Inflammatory macrophage (primary cell): ENCODE measurements at places on chromosomes 3 and 15.

GRCh38 chr3:139732729-139733128 is 55.0 kb upstream of the NMNAT3 start:
- no peak for DNase-seq

DNA sequence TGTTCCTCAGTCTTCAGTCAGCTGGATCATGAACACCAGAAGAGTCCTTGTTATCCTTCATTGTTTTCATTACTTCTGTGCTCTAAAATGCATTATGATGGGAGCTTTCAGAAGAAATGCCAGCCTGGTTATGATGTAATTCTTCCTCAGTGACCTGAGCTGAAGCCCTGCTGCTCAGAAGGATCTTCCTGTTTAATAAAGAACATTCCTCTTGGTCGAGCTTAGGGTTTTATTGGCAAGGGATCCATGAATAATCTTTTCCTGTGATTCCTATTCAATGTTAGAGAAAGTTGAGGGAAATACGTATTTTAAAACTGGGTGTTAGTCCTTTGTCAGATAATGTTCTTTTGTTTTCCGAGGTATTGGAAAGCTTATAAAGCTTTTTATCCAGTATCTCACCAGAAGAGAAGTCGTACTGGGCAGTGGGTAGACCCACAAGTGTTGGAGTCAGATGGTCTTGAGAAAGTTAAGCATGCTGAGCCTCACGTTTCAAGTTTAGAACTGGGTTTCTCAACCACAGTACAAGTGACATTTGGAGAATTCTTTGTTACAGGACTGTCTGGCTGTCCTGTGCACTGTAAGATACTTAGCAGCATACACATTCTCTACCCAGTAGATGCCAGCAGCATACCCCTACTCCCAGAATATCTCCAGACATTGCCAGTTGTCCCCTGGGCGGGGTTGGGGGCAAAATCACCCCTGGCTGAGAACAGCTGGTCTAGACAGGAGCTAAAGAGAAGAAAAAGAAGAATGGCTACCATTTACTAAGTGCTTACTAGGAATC is 212.3 kb upstream of the BHLHE40 start:
- DNase-seq = no peak

GRCh38 chr15:29309139-29309538 is 39.5 kb upstream of the NSMCE3 start:
- DNase-seq = no peak

- DNase-seq = peak; percentile 74
Observed at GRCh38 chr3:67401921-67402320, 252.5 kb downstream of the SUCLG2 start.

DNA sequence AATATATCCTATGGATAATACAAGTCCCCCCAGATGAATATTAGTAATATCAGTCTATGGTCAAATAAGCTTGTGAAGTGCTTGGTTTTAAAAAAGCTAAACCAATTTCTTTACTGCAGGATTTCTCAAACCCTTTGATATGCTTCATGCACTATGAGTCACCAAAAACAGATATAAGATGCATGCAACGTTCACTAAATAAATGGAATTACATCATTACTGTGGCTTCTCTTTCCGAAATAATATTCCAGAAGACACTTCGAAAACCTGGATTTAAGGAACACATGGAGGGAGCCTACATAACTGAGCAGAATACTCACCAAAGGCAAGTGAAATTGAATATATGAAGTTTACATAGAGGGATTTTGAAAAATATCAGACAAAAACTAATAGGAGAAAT is 126.3 kb upstream of the ABI3BP start:
- DNase-seq = no peak

DNA sequence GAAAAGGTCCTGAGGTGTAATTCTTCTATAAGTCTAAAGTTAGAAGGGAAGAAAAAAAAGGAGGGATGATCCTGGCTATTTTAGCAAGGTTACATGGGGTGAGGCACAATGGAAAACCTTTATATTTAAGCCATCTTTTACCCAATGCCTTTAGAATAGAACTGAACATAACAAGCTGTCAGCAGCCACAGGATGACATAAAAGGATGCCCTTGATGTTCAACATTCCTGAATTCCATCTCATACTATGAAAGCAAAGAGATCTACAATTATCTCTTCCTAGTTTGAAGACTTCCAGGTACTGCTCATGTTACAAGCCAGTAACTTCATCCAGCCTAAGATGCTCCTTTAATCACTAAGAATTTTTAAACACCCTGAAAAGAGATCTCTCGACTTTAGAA is 26.9 kb downstream of the NEK10 start:
- DNase-seq = no peak

GRCh38 chr15:63876085-63876662 is 42.4 kb upstream of the HERC1 start:
- DNase-seq = no peak

DNA sequence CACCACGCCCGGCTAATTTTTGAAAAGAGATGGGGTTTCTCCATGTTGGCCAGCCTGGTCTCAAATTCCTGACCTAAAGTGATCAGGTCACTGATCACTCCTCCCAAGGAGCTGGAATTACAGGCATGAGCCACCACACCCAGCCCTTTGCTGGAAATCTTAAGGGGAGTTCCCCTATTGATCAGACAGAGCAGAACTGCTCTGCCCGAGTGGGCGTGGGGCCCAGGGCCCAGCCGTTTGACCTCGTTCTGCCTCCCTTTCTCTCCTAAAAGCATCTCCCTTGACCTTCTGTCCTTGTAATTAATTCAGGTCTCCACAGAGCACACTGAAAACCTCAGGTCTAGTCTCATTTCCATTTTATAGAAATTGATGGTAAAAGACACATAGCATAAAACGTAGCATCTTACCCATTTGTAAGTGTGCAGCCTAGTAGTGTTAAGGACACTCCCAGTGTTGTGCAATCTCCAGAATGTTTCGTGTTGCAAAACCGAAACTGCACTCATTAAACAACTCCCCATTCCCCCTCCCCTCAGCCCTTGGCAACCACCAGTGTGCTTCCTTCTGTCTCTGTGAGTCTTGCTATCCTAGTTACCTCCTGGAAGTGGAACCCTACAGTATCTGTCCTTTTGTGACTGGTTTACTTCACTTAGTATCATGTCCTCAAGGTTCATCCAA is 89.3 kb downstream of the SLCO3A1 start:
- DNase-seq = peak; percentile 92

DNA sequence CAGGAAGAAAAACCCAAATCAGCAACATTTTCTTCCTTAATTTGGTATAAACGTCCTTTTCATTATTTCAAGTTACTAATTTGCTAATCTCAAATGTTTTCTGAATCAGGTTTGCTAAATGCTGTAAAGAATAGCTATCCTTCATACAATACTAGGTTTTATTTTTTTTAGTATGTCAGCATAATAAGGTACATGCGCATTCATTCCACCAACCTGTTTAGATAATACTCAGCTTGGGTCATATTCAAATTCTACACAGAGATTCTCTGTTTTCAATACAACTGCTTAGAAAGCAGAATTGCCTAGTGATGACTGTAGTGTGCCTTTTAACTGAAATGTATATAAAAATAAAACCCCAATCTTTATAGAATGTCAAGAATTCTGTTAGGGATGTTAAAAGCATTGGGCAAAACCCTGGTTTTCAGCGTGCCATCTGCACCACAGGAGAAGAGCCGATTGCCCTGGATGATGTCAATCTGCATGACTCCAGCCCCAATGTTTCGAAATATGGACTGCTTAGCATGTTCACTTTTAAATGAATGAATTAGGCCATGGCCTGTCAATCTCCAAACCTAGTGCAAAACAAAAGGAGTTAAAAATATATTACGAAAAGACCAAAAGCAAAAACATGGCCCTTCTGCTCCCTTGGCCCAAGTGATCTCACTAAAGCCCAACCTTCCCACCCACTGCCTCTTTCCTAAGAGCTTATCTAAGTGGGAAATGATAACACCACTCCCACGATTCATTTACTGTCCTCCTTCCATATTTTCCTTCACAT is 107.4 kb downstream of the GLDN start:
- peak; percentile 63 for DNase-seq

DNA sequence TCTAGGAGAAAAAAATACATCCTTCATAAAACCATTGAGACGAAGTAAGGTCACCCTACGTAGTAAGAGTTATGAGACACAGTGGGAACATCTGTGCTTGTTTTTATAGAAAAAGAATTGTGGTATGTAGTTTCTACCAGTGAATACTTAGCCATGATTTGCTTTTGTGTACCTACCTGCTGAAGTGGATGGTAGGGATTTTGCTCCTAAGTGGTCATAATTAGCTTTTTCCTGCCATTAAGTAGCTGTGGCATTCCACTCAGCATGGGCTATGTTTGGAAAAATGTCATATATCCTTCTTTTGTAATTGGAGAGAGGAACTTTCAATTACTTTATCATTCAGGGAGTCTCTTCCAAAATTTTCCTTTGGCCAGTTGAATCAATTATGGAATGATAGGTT is 63.7 kb downstream of the CHD2 start:
- no peak for DNase-seq

DNA sequence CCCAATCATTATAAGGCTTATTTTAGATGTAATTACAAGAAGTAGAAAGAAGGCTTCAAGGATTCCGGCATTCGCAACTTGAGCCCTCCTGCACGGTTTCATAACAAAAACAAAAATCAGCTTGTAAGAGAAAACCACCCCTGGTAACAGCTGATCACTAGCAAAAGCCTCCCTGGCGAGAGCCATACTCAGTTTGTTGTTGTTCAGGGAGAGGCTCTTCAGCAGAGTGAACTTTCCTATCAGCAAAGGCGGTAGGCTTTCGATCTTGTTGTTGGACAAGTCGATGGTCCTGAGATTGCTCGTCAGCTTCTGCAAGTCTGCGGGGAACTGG is 710 bp downstream of the LRRC57 start:
- DNase-seq = no peak

GRCh38 chr3:189132231-189132671 is 39.5 kb upstream of the TPRG1 start:
- DNase-seq = peak; percentile 65

- DNase-seq = no peak
Observed at GRCh38 chr15:73048624-73049295, 3.5 kb upstream of the NEO1 start.

- DNase-seq = no peak
Observed at GRCh38 chr3:192706272-192706671, 21.1 kb downstream of the FGF12 start.

DNA sequence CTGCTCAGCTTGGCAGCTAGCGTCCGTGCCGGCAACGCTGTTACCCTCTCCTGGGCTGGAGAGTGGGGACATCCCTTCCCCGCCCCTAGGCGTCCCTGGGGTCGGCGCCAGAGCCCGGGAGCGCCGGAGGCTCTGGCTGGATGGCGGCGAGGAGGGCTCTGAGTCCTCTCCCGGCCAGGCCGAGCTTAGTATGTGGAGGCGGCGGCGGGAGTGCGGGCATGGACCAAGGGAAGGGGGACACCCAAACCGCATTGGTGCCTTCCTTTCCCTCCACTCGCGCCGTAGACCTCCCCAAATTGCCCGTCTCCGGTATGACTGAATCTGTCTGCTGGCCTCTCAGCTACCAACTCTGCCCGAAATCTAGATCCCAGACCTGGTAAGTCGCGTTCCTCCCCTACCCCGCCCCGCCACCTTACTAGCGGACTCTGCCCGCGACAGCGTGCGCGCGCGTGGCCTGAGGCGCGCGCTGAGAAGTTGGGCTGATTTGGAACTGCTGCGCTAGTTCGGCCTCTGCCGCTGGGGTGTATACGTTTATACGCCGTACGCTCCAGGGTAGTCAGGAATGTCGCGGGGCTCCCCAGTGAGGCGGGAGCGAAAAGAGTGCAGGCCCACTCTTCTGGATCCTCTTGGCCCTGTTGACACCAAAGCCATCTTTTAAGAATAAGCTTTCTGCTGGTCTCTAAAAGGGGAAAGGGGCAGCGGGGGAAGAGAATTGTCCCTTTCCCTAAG is 12.2 kb downstream of the ZIC1 start:
- no peak for DNase-seq

- no peak for DNase-seq
Observed at GRCh38 chr15:73010154-73011152, 41.8 kb upstream of the NEO1 start.

GRCh38 chr15:31236184-31237042 is 90.2 kb upstream of the KLF13 start:
- peak; percentile 84 for DNase-seq

- DNase-seq = peak; percentile 64
Observed at GRCh38 chr3:72144773-72145505, 360.0 kb upstream of the PROK2 start.

- no peak for DNase-seq
Observed at GRCh38 chr3:19267040-19267439, 118.7 kb downstream of the KCNH8 start.

DNA sequence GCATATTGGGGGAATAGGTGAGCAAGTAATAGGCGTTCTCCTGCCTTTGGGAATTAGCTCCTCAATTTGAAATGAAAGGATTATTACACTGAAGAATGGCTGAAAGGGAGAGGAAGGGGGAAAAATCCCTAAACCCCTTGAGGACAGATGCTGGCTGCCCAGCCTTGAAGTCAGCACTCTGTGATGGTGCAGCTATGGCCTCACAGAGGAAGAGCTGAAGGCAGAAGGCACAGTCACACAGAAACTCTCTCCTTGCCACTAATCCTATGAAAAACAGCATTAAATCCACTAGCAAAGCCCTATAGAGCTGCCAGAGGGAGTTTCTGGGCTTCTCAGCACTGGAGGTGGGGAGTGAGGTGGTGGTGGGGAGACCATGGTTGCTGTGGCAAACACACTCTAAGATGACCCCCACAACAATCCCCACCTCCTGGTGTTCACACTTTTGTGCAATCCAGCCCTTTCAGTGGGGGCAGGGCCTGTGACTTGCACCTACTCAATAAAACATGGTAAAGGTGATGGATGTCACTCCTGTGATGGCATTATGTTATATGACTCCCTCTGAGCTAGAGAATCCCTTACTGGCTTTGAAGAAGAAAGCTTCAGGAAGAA is 101.2 kb downstream of the RFTN1 start:
- no peak for DNase-seq

GRCh38 chr15:87118846-87119245 is 1039.2 kb downstream of the AGBL1 start:
- DNase-seq = no peak

DNA sequence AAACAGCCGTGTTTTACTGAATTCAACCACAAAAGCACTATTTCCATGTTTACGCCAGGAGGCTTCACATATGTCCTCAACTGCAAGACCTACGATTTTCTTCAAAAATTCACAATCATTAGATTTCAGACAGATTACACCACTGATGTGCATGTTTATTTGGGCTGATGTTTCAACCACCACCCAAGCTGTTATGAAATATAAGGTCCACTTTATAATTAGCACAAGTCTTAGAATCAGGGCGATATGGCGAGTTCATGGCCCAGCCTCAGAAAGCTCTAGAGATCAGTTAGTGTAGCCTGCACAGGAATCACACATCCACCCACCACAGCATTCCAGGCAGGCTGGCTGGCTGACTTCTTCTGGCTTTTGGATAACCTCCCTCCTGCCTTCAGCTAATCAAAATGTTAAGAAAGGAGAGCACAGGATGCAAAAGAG is 15.4 kb downstream of the SH3BP5 start:
- peak; percentile 45 for DNase-seq
